ENCODE measurements at places on chromosomes 3 and 15.

DNA sequence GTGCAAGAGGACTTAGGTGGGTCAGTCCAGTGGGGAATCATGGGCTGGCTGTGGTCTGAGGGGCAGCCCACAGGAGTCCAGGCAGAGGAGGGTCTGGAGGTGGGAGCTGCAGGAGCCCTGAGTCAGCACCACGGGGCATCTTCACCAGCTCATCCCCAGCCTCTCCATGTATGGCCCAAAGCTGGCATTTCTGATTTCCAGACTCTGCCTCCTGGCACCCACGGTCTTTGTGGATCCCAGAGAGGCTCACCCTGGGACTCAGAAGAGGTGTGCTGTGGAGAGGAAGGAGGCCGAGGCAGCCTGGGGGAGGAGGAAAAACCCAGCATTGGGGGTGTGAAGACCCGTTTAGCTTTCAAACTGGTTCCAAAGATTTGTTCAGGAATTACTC, 64.5 kb upstream of the KLF13 start:
- DNase-seq: no peak

GRCh38 chr3:128317698-128318231, 148.9 kb downstream of the DNAJB8 start:
- DNase-seq: no peak

DNA sequence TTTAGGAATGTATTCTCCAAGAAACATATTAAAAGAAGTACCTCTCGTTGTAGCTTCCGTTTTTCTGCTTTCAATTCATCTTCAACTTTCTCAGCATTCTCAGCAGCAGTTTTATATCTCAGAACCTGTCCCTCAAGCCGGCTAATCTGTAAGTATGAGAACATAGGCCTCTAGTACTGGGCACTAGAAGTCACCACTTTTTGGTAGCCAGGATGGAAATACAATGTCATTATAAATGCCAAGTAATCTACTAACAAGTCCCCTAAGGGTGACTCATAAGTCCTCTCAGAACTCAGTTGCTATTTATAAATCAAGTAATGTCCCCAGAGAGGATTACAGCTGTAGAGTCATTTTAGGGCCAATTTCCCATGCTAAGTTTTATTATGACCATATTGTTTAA, 61.1 kb downstream of the MLH1 start:
- DNase-seq: no peak

DNA sequence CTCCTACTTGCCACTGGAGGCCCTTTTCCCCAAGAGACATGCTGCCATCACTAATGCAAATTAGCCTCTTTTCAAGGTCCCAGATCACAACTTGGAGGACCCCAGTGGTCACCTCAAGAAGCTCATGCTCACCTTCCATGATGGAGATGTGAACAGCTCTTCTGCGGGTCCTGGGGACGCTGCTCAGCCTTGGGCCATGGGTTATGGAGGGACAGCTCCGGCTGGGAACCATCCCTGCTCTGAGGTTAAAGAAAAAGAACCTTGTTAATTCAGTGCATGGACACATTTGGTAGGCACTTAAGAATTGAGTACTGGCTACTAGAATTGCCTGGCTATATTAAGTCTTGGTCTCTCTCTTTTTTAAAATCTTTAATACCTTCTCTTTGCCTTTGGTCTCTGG, 56.8 kb downstream of the WDR76 start:
- no peak for DNase-seq

DNA sequence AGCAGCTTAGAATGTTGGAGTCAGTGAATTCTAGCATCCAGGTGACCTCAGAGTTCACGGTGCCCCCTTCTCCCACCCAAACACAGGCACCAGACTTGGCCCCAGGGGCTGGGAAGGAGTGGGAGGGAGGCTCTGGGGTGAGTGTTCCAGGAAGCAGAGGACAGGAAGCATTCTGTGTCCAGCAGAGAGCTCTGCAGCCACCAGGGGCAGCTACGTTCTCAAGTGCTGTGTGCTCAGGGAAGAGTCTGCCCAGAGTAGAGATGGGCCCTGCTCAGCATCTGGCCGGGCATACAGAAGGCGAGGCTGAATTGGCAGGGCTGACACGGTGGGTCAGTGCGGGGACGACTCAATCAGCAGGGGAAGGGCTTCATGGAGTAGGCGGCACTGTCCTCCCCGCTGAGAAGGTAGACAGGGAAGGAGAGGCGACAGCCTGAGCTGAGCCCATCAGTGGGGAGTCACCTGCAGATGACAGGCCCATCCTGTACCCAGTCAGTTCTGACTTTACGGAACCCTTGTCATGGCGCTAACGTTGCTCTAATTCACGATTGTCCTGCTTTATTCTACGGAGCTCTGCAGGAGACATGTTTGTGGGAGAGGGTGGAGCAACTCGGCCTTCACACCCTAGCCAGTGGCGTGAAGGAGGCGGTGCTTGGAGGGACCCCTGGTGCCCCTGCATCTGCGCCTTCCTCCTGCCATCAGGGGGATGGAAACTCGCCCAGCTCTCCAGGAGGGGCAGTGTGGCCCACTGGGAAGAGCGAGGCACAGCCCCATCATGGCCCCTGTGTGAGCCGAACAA, 82.2 kb downstream of the C3orf70 start:
- DNase-seq: no peak

DNA sequence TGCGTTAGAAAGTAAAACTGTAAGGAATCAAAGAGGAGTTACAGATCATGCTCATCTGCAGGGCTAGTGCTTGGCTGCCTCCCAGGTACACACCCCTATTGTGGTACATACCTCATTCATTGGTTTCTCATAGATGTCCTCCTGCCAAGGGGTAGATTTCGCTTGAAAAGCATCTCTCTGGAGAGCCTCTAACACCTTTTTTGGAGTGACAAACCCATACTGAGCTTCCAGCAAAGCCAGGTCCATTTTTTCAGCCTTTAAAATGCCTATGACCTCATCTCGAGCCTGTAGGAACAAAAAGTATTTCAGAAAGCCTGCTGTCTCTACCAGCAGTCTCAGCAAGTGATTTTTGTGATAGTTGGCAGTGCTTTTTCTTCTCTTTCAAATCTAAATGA, 112.1 kb downstream of the CMSS1 start:
- no peak for DNase-seq

Data from activated CD8-positive, alpha-beta memory T cell treated with anti-CD3 and anti-CD28 coated beads for 48 hours (primary cell).